Natural killer cell (primary cell): ENCODE measurements at places on chromosomes 1 and 21. TPM values are rescaled to one million over a fixed set of nuclear protein-coding genes. Genes with fewer than 3 reads are reported as not detected.

AMY2B gene
- 30.9 TPM for total RNA-seq

UQCRHL gene
- 1.2 TPM for total RNA-seq

TMEM82 gene
- not detected for total RNA-seq

ZSWIM5 gene
- 2.3 TPM for total RNA-seq

OR10X1 gene
- not detected for total RNA-seq

LCE3D gene
- not detected for total RNA-seq

PCP4 gene
- total RNA-seq: not detected

KRTAP11-1 gene
- total RNA-seq: not detected

SUMO3 gene
- 65.2 TPM for total RNA-seq

SH3D21 gene
- 2.6 TPM for total RNA-seq

SPATC1L gene
- total RNA-seq: 0.18 TPM

PLA2G2F gene
- not detected for total RNA-seq

CCSAP gene
- 10.2 TPM for total RNA-seq
